H9 (cell line): ENCODE measurements at places on chromosomes 11 and 22. TPM values are rescaled to one million over a fixed set of nuclear protein-coding genes. Genes with fewer than 3 reads are reported as not detected.

Gene C1QTNF5
- 0.33 and 0.59 TPM in 2 replicates for total RNA-seq

- no peak for DNase-seq
Measured at GRCh38 chr11:64881476-64881875, 3.1 kb upstream of the EHD1 start.

DNA sequence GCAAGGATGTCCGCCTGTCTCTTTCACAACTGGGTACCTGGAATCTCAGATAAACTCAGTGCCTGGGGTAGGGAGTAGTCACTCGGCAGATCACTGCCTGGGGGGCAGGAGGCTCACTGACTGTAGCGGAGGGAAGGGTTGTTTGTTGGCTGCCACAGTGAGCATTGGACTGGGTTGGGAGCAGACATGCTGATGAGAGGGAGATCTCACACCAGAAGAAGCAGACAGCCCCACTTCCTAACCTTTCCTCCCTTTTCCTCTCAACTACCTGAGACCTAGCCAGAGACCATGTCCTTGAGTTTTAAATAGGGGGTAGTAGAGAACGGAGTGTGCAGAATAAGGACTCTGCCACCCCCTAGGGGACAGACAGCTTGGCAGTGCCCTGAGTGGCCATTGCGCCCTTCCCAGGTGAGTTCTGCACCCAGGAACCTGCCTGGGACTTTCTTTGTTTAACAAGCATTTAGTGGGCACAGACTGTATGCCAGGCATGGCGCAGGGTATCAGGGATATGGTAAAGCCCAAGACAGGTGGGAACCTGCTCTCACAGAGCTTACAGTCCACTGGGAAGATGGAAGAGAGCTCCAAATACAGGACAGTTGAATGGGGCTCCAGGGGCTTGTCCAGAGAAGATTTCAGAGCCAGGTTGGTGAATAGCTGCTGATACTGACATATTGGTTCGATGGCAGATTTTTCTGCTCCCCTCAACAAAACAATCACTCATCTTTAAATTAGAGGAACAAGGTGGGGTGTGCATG lies 115.7 kb upstream of the NNMT start:
- peak; percentile 59 for DNase-seq

GRCh38 chr11:69209421-69210309 lies 53.9 kb downstream of the SMIM38 start:
- DNase-seq = no peak
